Amniotic stem cell (primary cell): ENCODE measurements at places on chromosomes 1 and 21.

- no peak for DNase-seq
These were observed 156.5 kb upstream of the KLHDC7A start for GRCh38 chr1:18324246-18324645.

GRCh38 chr1:10456661-10457060 is 6.8 kb downstream of the CORT start:
- no peak for DNase-seq

GRCh38 chr21:45330075-45330781 is 42.5 kb upstream of the POFUT2 start:
- peak; percentile 26 for DNase-seq

GRCh38 chr1:42552636-42553035 is 89.5 kb downstream of the CCDC30 start:
- DNase-seq: no peak

GRCh38 chr1:109370712-109371340 is 26.9 kb downstream of the SORT1 start:
- DNase-seq: peak; percentile 64

DNA sequence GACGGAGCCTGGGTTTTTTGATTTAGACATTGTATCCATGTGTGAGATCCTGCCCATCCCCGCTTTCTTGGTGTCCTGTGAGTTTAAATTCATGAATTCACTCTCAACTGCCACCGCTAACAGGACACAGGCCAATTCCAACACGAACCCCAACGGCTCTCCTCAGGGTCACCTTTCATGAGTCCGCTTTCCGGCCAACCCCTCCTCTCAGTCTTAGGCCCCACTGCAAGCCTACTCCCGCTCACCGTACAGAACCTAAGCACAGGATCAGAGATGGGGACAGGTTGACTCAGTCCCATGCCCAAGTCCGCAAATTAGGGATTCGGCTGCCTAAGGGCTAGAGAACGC is 238 bp upstream of the SCP2 start:
- DNase-seq: no peak

GRCh38 chr1:181767001-181767708 is 283.8 kb downstream of the CACNA1E start:
- no peak for DNase-seq

DNA sequence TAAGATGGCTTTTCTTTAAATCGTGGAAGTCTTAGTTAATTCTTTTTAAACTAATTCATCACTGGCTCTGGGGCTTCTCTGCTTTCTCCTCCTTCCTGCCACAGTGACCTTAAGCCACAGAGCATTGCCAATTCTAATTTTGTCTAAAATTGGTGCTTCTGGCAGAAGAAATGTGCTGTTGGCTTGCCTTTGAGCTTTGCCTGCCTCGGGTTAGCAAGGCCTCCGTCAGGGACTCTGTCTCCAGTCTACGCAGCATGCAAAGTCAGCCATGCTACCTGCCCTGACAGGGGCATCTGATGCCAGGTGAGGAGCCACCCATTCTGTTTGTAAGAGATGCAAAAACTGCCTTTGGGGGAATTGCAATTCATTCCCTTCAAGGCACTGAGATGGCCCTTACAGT is 25.2 kb downstream of the CLDN14 start:
- DNase-seq: no peak

GRCh38 chr1:145997016-145997717 is 788 bp upstream of the TXNIP start:
- no peak for DNase-seq

- no peak for DNase-seq
These were observed 11.1 kb downstream of the ATF6 start for GRCh38 chr1:161777261-161777660.

GRCh38 chr1:149942207-149942606 is 5.5 kb upstream of the MTMR11 start:
- no peak for DNase-seq

DNA sequence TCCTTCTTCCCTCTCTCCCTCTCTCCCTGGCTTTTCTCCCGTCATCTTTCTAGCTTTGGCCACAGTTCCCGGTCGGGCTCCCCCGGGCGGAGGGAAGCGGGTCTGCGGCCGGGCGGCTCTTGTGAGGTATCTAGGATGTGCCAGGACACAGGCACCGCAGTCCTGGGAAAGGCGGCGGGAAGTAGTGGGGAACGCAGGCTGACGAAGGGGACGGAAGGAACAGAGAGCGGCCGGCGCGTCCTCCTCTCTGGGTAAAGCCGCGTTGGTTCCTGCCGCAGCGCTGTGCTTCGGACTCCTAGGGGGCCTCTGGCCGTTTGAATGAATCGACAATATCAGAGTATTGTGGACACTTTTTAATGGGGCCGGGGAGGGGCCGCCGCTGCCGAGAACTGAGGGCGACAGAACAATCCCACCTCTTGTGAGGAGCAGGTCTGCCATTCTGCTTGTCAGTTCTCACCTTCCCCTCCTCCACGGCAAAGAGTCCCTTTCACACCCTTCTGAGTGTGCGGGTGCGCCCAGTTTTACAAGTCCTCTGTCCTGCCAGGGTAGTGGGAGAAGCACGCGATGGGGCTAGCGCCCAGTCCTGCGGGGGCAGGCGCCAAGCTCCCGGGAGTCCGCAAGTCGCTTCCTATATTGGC is 1.2 kb upstream of the LHX9 start:
- DNase-seq: peak; percentile 71

DNA sequence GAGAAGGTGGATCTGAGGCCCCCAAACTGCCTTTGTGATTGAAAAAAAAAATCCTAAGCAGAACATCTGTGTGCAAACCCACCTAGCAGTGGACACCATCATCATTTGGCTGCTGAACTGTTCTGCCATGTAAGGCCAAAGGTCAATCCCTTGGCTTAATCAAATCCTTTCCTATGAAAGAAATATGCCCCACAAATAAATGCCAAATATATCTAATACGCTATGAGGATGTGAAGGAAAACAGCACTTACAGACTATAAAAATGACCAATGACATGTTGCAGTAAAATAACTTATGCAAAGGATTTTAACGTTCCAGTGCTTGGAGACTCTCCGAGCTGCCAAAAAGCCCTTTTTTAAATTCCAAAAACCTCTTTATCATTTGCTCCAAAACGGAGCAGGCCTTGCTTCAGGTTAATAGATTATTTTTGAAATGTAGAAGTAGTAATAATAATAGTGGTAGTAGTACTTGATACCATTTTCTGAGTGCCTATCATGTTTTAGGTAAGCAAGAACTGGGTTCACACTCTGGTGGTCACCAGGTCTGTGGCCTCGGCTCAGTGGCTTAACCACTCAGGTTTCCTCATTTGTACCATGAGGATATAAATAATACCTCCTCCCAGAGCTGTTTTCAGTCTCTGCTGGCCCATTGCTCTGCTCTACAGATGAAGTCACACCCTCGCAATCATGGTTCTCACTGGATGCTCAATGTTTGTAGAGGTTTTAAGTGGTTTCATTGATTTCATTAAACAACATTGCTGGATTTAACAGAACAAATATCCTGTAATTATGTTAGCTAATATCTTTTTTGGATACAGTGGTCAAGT is 47.9 kb upstream of the EDEM3 start:
- DNase-seq: no peak

- DNase-seq: no peak
These were observed 26.2 kb downstream of the NAV1 start for GRCh38 chr1:201565024-201565730.

- peak; percentile 32 for DNase-seq
These were observed 17.4 kb downstream of the CELA3A start for GRCh38 chr1:22018583-22019559.

DNA sequence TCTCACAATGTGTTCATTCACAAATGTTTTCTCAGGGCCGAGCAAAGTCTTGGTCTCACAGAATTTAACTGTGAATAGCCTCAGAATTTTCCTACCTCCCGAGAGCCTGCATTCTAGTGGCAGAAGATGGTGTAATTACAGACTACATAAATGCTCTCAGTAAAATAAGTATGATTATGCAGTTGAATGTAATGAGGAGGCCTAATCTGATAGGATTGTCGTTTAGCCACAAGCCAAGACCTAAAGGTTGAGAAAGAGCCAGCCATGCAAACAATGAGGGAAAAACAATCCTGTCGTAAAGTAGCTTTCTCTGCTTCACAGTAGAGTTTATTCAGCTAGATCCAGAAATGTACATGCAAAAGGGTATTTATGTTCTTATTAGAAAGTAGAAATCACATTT is 607.8 kb upstream of the B3GALT2 start:
- no peak for DNase-seq

DNA sequence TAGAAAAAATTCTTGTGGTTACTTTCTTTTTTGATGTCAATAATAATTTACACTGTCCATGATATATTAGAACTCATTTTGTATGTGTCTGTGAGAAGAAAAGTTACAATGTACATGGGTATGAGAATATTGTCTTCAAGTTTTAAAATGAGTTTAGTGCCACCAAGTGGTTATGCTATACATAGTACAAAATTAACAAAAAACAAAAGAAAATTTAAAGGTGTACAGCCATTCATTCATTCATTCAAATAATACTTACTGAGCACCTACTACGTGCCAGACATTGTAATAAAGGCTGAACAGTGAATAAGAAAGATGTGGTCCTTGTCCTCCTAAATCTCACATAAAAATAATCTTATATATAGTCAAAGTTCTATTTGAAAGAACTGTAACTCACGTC is 27.7 kb downstream of the UCHL5 start:
- no peak for DNase-seq

DNA sequence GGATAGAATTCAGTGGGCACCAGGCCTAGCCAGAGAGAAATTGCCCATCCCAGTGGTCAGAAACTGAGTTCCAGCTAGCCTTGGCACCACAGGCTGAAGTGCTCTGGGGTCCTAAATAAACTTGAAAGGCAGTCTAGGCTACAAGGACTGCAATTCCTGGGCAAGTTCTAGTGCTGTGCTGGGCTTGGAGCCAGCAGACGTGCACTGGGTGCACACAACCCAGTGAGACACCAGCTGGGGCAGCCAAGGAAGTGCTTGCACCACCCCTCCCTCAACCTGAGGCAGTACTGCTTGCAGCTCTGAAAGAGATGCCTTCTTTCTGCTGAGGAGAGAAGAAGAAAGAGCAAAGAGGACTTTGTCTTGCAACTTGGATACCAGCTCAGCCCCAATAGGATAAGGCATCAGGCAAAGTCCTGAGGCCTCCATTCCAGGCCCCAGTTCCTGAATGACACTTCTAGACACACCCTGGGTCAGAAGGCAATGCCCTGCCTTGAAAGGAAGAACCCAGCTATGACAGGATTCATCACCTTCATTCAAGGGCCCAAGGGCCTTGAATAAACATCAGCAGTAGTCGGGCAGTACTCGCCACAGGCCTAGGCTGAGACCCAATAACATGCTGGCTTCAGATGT is 55.1 kb downstream of the OVGP1 start:
- no peak for DNase-seq

- no peak for DNase-seq
These were observed 223.8 kb upstream of the TMEM51 start for GRCh38 chr1:14929547-14930246.

DNA sequence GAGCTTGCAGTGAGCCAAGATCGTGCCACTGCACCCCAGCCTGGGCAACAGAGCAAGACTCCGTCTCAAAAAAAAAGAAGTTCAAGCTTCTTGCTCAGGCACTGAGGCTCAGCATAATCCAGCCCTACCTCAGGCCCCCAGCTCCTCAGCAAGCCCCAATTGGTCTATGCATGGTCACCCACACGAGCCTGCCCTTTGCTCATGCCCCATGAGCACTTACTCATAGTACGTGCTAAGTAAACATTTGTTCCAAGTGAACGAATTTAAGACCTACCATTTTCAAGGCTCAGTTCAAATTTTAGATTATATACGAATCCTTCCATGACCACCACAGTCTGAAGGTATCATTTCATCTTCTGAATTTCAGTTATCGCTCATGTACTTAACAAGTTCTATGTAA is 4.3 kb downstream of the PDZK1 start:
- DNase-seq: no peak

GRCh38 chr21:45698493-45699184 is 55.1 kb downstream of the PCBP3 start:
- peak; percentile 55 for DNase-seq

DNA sequence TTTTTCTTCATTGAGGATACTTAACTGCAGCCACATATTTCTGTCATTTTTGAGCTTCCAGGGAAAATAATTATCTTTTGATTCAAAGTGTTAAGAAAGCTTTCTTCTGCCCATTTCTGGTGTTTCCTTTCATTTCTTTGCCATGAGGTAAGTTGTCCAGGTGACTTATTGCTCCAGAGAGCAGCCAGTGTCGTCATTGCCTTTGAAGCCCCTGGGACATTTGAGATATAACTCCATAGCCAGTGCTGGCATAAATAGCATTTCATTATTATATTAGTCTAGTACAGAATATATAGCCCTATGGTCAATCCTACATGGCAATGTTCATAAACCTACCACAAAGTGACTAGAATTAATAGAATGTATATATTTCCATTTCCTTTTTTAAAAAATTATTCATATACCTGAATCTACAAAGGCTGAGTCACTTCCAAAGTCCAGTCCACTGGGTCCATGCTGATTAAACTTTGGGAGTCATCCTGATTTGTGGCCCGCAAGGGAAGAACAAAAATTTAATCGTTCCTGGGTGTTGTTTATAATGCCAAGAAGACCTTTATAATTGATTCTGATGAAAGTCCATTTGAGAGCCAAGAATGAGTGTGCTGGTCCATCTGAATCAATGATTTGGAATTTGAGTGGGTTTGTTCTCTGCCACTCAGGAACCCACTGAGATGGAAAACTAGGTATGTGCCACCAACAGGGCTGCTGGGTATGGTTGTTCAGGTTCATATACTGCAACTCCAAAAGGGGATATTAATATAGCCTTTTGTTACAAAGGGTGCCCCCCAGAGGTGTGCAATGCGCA is 221.8 kb upstream of the PLXNA2 start:
- no peak for DNase-seq
